Kasumi-1 (cell line): ENCODE measurements at places on chromosomes 7 and 10.

- no peak for DNase-seq
Observed at GRCh38 chr7:117005449-117005848, 52.1 kb downstream of the ST7 start.

DNA sequence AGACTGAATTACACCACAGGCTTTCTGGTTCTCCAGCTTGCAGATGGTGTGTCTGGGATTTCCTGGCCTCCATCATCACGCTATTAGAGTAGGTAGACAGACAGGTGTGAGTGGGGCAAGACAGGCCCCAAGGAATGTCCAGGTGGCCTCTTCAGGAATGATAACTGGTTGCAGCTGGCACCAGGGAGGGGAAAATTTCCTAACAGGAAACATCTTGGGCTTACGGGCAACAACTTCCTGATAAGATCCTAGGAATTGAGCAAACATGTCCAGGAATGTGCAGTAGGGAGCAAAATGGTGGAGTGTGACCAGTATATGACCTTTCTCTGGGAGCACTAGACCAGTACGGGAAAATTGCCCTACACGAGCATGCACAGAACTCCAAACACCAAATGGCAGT lies 11.3 kb downstream of the XRCC2 start:
- DNase-seq: no peak

DNA sequence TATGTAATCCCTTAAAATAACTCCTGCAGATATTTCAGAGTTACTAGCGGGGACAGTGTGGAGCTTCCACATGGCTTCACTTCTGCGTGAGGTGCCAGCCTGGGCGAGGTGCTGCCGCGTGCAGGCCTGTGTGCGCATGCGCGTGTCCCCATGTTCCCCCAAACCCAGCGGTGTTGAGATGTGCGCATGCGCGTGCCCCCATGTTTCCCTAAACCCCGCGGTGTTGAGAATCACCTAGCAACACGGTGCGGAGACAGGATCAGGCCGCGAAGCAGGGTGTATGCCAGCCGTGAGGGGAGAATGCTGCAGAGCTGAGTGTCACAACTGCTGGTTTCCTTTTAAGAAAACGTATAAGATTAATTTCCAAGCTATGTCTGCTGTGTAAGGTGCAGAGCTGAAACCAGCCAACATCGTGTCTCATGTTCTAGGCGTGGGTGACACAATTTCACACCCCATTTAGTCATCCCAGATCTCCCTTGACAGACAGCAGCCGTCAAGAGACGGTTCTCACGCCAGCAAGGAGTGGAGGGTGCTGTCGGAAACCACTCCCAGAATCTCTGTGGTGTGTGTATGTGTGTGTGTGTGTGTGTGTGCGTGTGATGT lies 71.9 kb upstream of the ADARB2 start:
- no peak for DNase-seq

GRCh38 chr10:121647401-121647800 lies 49.2 kb upstream of the FGFR2 start:
- DNase-seq: no peak

- DNase-seq: no peak
Observed at GRCh38 chr7:112419543-112420130, 30.6 kb upstream of the IFRD1 start.

DNA sequence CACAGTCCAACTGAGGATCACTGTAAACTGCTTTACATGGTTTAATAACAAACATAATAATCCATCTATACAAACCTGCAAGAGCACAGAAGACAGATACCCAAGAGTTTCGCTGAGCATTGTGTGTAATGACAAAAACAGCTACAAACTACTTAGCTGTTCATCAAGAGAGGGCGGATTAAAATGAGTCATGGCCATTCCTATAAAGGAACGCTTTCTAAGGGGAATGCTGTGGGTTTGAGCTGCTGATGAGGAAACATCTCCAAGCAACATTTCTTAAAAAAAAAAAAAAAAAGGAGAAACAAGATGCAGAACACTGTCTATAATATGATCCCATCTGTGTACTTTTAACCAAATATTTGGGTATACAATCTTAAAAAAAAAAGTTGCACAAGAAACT lies 33.8 kb downstream of the VOPP1 start:
- DNase-seq: no peak

DNA sequence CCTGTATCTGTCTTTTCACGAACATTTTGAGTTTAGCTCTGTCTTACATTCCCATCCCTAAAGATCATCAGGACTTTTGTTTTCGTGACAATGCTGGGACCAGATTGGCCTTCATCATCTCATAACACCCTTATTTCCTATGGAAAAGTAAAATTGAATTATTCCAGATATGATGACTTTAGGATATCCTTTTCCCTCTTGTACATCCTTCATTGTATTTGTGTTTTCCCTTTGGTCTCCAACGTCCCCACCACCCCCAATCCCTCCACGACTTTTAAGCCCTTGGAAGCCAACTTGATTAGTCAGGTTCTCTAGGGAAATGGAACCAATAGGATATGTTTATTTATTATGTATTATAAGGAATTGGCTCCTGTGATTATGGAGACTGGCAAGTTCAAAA lies 167.6 kb downstream of the ARL4A start:
- no peak for DNase-seq

DNA sequence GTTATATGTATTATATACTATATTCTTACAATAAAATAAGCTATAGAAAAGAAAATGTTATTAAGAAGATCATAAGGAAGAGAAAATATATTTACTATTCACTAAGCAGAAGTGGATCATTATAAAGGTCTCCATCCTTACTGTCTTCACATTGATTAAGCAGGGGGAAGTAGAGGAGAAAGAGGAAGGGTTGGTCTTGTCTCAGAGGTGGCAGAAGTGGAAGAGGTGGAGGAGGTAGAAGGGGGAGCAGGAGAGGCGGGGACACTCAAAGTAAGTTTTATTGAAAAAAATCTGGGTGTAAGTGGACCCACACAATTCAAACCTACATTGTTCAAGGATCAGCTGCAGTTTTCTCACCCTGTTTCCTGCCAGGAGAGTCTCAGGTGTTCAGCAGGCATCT lies 28.9 kb upstream of the ERCC6 start:
- no peak for DNase-seq

DNA sequence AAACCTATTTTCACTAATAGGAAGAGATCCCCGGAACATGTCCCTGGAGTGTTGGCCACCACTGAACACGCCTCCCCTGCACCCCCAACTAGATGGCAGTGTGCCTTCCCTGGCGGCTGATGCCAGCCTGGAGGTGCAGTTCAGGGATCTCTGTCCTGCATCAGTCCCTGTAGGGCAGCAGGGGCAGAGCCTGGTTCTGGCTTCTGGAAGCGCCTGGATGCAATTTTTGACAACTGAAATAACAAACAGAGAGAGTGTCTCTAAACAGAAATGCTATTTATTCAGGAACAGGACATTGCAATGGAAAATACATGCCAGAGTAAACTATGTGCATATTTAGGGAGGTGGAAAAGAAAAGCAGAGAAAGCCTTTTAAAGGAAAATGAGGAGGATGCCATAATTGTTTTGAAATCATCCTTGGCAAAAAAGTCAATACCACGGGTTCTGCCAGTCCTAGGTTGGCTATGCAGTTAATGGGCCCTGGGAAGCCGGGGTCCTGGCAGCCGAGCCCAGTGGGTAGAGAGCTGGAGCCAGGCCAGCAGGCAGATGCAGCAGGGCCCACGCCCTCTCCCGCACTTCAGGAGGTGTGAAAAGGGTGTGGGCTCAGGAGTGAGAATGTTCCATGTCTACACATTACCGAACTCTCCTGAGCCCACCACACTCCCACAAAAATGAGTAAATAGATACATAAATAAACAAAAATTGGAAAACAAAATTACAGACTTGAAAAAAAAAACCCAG lies 18.5 kb downstream of the ANTXRL start:
- no peak for DNase-seq

- no peak for DNase-seq
Observed at GRCh38 chr10:111222961-111223360, 146.1 kb downstream of the ADRA2A start.

DNA sequence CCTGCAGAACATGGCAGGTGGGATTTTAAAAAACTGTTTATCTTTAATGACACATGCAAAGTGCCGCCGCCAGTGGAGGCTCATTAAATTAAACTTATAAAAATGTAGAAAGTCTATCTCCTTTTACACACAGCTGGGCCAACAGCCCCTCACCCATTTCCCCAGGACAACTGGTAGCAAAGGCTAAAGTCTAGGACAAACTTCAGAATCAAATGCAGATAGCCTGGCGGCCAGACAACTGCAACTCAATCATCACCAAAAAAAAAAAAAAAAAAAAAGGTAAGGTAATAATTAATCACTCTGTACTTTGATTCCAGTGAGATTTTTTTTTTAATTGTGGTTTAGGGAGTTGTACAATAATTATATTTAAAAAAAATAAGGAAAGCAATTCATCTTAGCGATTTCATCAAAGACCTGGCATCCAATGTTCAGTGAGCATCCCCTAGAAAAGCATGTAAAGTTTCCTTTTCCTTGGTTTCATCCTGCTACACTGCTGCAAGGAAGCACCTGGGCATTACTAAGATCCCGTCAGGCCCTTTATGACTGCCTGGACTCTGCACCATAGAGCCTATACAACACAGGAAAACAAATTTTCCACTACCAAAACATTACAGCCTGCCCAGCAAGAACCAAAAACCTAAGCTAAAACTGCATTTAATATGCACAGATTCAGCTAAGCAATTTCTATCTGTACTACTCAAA lies 98.5 kb downstream of the GRB10 start:
- no peak for DNase-seq

GRCh38 chr7:84193747-84194146 lies 842 bp downstream of the SEMA3A start:
- DNase-seq: no peak

- DNase-seq: no peak
Observed at GRCh38 chr10:327889-328852, 192.9 kb downstream of the ZMYND11 start.

DNA sequence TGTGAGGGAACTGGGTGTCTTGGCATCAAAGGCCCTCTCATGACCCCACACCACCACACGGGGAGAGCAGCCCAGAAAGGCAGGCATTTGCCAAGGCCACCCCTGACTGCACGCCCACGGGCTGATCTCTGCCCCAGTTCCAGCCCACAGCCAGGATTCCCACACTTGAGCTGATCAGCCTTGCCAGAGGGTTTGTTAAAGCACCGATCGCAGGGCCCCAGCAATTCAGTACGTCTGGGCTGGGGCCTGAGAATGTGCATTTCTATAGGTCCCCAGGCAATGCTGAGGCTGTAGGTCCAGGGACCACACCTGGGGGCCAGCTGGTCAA lies 103.9 kb downstream of the TNS3 start:
- no peak for DNase-seq

GRCh38 chr10:90914992-90915765 lies 5.7 kb downstream of the ANKRD1 start:
- DNase-seq: no peak

GRCh38 chr10:16700331-16700730 lies 116.9 kb downstream of the RSU1 start:
- DNase-seq: no peak

DNA sequence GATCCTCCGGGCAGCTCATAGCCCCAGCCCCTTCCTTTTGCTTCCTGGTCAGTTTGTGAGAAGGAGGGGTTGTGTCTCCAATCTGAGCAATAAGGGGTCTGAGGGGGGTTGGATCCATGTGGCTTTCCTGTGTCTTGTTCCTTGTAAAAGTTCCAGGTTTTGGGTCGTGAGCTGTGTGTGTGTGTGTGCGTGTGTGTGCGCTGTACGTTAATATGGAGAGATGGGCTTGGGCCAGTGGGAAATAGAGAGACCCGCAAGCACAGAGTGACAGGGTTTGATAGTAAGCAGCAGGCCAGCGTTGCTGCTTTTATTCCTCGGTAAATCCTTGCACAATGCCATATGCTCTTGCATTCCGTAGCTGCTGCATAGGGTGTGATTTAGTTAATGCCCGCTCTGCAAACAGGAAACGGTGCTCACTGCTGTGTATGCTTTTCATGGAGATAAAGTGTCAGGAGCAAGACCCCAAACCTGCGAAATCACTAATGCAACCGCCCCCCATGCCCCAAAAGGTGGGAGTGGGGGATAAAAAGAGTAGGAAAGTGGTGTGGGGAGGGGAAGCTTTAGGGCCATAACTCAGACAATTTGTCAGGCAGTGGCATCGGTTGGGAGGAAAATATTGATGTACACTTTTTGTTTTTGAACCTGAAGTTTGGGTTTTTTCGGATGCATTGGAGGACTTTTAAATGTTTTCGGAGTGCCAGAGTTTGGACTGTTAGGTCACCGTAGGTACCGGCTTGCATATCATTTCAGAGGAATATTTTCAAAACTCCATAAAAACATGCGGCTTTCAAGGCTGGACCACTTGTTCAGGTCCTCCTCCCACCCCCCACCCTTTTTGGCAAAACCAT lies 108.7 kb downstream of the TCF7L2 start:
- no peak for DNase-seq

DNA sequence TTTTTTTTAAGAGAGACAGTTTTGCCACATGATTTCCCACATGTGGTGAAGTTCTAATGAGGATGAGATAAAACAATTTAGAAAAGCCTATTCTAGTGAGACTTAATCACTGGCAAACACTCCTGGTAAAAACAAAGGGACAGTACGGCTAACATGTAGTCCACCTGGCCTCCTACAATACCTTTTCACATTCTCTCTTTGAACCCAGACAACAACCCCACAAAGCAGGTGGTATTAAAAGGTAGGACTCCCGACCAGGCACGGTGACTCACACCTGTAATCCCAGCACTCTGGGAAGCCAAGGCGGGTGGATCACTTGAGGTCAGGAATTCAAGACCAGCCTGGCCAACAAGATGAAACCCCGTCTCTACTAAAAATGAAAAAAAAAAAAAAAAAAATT lies 12.4 kb downstream of the PARD3 start:
- no peak for DNase-seq

- DNase-seq: no peak
Observed at GRCh38 chr7:19869979-19870378, 96.6 kb upstream of the TMEM196 start.

DNA sequence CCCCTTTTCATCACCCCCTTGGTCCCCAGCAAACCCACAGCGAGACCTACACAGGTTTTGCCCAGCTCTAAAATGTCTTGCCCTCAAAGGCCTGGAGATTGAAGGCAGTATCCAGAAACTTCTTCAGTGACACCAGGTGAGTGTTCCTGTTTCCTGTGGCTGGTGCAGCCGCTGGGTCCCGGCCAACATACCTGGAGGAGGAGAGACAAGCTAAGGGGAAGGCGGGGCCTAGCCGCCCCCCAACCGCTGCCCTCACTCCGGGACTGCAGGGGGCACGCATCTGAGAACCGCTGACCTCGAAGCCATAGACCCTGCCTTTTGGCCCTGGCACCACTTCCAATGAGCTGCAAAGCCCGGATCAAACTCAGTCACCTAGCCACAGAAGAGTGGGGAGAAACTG lies 27.0 kb downstream of the OGDHL start:
- DNase-seq: no peak

- no peak for DNase-seq
Observed at GRCh38 chr7:77837966-77838365, 39.4 kb downstream of the PHTF2 start.
